ENCODE measurements at places on chromosomes 7 and 10.

DNA sequence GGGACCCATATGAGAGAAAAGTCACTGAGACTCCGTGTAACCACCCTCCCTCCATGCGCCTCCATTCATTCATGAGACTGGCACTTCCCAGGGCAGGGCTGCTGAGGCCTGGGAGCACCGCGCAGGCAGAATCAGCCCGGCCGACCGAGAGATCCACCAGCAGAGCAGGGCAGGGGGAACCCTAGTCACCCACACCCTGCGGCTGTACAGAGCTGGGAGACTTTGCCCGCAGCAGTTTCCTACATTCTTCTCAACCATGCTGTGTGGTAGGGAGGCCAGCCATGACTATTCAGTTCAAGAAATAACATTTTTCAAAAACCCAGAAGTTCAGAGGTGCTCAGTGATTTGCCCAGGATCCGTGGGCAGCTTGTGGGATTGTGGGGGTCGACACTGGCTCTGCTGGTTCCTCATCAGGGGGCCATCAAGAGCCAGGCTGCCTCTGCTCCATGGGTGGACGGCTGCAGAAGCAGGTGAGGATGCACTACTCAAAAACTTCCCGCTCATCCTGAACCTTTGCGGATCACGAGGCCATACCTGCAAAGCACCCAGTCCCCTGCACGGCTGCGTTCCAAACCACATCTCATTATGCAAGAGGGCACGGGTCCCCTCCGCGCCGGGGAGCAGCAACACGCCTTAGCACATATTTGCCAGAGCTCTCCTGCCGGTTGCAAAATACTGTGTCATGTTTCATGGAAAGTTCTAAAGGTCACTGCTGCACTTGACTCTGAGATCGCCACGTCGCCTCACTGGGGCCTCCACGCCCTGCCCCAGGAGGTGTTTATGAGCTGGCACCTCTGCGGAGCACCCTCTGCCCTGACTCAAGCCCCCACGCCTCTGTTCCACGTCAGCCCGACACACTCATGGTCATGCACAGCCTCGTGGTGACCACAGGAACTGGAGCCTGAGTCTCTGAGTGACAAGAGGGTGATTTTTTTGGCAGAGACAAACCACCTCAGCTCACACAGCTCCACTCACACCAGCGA lies 132.0 kb downstream of the PRKAG2 start:
- no peak for DNase-seq

GRCh38 chr7:41994746-41995110 lies 242.3 kb downstream of the GLI3 start:
- DNase-seq: no peak

GRCh38 chr7:129368389-129368986 lies 65.7 kb upstream of the STRIP2 start:
- DNase-seq: peak; percentile 52

- DNase-seq: no peak
Observed at GRCh38 chr7:121397361-121397760, 1.3 kb upstream of the FAM3C start.

GRCh38 chr10:68594405-68594804 lies 34.3 kb downstream of the TET1 start:
- DNase-seq: no peak

Measured in GM06990 (cell line).